ENCODE measurements at places on chromosomes 13 and 19.
A peak's percentile ranks its signal among the peaks of the same experiment; 100 is the strongest.

GRCh38 chr13:76715621-76716020 lies 170.6 kb downstream of the KCTD12 start:
- no peak for DNase-seq

DNA sequence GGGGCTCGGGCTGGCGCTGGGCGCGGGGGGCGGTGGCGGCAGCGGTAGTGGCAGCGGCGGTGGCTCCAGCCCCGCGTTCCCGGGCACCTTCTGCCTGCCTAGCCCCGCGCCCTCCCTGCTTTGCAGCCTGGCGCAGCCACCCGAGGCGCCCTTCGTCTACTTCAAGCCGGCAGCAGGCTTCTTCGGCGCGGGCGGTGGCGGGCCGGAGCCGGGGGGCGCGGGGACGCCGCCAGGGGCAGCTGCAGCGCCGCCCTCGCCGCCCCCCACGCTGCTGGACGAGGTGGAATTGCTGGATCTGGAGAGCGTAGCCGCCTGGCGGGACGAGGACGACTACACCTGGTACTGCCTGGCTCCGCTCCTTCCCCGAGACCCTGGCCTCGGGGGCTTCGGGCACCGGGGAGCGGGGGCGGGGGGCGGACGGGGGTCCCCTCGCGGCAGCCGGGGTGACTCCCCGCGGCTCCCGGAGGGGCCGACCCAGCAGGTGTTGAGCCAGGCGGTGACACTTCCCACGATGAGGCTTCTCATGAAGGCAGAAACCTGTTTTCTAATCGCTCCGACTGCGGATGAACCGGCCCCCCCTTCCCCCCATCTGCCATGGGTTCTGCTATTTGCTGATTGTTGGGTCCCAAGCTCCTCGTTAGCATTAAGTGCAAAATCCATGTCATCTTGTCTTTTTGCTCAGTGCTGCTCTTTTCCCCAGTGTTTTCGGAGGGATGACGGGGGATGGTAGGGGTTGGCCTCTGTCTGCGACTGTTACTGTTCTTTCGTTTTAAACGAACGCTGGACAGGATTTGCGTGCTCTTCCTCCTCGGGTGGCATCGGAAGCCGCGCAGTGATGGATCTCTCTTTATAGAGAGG lies 943 bp downstream of the SLAIN1 start:
- peak; percentile 20 for DNase-seq

- no peak for DNase-seq
These were observed 20.7 kb upstream of the CLN5 start for GRCh38 chr13:76971215-76971614.

DNA sequence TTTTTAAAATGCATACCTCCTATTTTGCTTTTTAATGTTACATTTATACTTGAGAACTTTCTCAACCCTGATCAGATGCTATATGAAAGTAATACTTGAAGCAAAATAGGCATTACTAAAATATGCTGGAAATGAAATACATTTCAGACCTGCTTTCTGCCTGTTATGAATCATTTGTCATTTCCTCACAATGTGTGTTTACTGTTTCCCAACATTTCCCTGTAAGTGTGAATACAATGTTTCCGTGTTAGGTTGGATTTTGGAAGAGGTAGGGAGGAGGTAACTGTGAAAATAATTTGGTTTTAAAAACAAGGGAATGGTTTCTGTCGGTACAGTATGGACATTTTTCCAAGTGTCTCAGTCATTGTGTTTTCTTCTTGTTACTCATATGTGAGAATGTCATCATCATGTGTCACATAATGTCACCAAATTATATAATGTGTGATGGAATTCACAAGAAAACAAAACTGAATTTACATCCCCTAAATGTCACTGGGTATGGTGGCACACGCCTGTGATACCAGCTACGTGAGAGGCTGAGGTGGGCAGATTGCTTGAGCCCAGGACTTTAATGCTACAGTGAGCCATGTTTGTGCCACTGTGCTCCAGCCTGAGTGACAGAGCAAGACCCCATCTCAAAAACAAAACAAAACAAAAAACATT lies 43.0 kb downstream of the ZAR1L start:
- DNase-seq: no peak

GRCh38 chr19:29596885-29597525 lies 9.1 kb upstream of the POP4 start:
- no peak for DNase-seq

DNA sequence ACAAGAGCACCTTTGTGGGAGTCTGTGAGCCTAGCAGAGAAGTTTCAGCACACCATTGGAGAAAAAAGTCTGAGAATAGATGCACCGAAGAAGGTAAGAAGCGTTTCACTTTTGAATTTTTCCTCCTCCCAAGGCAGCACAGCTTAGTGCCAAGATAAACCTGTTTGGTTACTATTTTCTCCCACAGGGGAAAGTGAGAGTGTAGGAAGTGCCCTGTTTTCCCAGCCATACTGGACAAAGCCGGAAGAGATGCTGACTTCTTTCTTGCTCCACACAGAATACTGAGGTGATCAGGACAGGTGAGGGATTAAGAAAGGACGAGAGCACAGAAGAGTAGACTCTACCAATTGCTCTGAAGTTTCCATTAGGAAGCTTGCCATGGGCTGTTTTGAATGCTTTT lies 1011.0 kb upstream of the MIR17HG start:
- DNase-seq: no peak

DNA sequence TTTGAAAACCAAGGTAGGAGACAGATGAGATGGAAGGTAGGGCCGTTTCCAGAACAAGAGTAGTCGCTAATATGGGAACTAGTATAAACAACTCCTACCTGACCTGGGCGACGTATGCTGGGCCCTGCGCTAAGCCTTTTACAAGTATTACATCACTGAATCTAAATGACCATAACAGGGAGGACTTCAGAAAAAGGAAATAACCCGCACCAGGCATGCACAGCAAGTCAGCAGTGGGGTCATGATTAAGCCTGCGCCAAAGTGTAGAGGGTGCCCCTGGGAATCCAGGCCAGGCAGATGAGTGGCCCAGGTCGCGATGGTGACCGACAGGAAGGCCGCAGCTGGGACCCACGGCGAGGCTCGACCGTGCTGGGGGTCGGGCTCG lies 613 bp downstream of the ATP13A1 start:
- no peak for DNase-seq

GRCh38 chr19:37507167-37507464 lies 377 bp downstream of the ZNF793 start:
- no peak for DNase-seq

GRCh38 chr13:113748862-113749451 lies 10.1 kb upstream of the TMEM255B start:
- no peak for DNase-seq

GRCh38 chr13:74705438-74705837 lies 571.2 kb upstream of the KLF12 start:
- no peak for DNase-seq

DNA sequence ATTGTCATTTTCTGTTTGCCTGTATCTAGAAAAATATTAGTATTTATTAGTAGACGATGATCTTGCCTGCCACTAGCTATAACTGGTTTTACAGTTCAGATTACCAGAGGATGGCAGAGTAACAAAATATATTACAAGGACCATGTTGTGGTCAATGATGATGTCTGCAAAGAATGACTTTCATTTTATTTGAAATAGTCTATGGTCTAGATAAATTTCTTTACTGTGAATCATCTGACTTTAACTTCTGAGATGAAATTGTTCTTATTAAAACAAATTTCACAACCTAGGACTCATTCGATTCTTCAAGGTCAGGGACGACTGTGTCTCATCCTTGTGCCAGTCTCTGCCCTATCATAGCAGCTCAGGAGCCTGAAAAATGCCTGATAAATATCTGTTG lies 637.8 kb upstream of the KLF12 start:
- no peak for DNase-seq

- DNase-seq: no peak
These were observed 30.5 kb downstream of the SOHLH2 start for GRCh38 chr13:36183901-36184300.

DNA sequence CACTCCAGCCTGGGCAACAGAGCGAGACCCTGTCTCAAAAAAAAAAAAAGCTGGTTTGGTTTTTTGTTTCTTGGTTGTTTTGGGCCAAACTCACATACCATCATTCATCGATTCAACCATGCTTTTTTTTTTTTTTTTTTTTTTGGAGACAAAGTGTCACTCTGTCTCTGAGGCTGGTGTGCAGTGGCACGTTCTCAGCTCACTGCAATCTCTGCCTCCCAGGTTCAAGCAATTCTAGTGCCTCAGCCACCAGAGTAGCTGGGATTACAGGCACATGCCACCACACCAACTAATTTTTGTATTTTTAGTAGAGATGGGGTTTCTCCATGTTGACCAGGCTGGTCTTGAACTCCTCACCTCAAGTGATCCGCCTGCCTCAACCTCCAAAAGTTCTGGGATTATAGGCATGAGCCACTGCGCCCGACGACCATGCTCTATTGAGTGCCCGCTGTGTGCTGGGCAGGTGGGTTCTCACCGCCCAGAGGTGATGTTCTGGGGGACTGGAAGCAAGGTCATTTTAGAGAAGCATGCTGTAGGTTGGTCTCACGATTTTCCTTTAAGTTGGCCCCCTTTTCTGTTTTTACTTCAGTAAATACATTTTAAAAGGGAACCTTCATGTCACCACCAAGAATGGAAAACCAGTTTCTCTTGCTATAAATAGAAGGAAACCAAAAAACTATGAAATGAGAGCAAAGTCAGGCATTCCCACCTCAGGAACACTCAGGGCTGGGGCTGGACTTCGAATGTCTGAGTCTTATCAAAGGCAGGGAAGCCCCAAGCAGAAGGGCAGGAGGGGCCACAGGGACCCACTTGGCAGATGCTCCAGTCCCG lies 8.3 kb upstream of the JUND start:
- no peak for DNase-seq

GRCh38 chr19:47497050-47497766 lies 13.2 kb upstream of the KPTN start:
- DNase-seq: no peak

GRCh38 chr13:44746690-44747089 lies 170.6 kb upstream of the TSC22D1 start:
- DNase-seq: no peak

- no peak for DNase-seq
These were observed 7.6 kb downstream of the LGALS4 start for GRCh38 chr19:38805180-38805579.

DNA sequence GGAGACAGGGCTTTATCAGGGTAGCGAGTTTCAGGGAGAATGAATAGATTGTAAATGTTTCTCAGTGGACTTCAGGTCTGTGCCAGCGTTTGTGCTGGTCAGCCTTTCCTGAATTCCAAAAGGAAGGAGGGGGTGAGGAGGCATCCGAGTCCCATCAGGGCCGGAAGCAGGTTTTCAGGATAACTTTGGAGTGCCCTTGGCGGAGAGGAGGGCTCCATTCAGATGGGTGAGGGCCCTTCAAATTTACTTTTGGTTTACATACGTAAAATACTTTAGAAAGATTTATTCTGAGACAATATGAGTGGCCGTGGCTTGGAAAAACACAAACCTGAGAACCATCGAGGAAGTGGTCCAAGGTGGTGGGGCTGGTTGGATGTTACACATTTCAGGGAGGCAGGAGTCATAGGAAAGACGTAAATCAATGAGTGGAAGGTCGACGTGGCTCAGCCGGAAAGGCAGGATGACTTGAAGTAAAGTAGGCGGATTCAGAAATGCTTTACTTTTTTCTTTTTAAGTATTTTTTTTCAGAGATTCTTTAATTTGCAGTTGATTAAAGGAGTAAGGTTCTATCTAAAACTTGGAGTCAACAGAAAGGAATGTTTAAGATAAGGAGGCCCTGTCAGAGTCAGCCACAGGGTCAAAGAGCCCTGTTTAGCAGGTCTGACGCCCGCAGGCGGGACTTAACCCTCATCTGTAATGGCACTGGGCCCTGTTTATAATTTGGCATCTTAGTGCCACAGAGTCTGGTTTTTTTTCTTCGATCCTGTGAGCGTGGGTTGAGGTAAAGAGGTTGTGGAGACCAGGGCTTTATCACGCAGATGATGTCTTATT lies 32.8 kb downstream of the ATP11A start:
- no peak for DNase-seq

DNA sequence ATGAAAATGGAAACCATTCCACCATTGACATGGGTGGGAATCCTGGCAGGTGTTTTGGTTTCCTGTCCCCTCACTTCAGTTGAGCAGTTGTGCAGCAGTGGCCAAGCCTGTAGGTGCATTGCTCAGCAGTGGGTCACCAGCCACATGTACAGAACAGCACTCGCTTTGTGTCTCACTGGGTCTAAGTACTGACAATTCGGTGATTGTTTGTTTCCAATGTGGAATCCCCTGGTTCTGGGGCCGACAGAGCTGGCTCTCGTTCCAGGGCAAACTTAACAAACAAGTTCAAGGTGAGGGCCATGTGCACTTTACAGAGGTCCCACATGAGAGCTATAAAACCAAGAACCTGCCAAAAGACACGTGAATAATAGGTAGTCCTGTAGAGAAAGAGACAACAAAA lies 54.1 kb upstream of the SPATA13 start:
- DNase-seq: no peak

GRCh38 chr13:41416276-41416675 lies 41.1 kb upstream of the RGCC start:
- no peak for DNase-seq

- no peak for DNase-seq
These were observed 1249.4 kb upstream of the SLC10A2 start for GRCh38 chr13:104315606-104316005.

GRCh38 chr13:46698014-46698413 lies 98.9 kb downstream of the ESD start:
- no peak for DNase-seq

DNA sequence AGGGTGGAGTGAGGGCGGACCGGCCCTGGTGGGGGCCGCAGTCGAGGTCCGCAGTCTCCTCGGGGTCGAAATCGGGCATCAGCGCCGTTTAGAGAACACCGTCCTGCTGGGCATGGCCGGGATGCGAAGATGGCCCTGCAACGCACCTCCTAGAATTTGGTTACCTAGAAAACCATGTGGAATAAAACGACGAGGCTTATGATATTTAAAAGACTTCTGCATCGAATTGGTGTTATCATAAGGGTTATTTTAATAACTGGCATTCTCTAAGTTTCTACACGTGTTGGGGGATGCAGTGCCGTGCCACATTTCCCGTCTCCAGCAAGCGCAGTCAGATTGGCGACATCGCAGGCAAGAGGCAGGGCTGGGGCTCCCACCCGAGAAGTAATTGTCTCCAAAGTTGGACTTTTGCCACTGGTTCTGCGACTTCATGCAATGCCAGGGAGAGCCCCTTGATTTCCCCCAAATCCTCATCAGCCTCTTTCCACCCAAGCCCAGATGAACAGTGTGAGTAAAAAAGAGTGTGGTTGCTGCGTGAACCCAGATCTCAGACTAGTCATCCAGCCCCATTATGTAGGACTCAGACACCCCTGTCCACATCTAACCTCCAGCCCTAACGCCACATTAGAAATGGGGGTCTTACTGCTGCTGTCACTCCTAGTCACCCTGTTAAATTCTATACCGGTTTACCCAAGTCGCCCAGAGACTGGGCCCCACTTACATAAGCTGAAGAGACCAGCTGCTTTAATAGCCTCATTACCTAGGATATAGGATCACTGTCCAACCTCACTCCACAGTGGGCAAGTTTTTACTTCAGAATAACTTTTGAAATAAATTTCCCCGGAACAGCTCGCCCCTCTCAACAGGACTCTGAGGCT lies 571 bp upstream of the DHRS12 start:
- no peak for DNase-seq

DNA sequence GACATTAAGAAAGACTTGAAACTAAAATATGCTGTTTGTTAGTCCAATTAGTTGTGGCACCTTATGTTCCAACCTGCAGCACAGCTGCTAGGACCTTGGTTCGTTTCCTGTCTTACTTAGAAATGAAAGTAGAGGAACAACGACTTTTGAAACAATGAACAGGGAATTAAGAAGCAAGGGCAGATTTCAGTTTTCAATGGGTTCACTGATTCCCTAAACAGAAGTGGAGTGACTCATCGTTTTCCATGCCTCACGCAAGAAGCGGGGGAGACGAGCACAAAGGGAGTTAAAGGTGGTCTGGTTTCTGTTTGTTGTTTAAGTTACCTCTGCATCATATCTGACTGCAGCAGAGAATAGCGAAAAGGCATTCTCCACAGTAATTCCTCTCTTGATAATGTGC lies 44.8 kb downstream of the PHF11 start:
- DNase-seq: no peak

Measured in stimulated activated CD8-positive, alpha-beta memory T cell treated with anti-CD3 and anti-CD28 coated beads, Interleukin-2, amount 100 ng/mL, for 48 hours (primary cell).